ENCODE measurements at places on chromosomes 2 and 18.

DNA sequence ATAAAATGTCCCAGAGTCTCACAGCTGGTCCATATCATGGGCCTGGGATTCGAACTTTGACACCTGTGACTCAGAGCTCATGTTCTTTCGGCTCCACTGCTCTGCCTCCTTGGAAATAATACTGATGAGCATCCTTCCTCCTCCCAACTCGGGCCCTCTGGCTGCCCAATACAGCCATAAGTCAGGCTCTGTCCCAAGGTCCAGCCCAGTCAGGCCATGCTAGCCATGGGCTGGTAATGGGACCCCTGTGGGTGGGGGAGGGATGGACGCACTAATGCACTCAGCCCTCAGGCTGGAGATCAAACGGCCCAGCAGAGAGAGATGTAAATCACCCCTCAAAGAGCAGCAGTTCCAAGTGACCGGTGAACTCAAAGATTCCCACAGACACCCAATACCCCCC, 61.1 kb downstream of the DDX1 start:
- DNase-seq = no peak

DNA sequence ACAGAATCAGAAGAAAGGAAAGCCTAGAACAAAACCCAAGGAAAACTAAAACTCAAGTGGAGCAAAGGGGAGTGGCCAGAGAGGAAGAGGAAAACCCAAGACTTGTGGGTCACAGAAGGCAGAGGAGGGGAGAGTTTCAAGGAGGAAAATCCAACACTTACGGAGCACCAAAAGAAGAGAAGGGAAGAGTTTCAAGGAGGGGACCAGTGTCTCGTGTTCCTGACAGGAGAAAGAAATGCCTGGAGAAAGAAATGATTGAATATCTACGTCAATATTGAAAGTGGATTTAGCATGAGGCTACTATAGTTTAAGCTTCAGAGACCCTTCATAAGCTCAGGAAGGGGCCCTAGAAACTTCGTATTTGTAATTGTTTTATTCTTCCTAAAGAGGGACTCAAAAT, 1.4 kb upstream of the MFSD6 start:
- DNase-seq = no peak

DNA sequence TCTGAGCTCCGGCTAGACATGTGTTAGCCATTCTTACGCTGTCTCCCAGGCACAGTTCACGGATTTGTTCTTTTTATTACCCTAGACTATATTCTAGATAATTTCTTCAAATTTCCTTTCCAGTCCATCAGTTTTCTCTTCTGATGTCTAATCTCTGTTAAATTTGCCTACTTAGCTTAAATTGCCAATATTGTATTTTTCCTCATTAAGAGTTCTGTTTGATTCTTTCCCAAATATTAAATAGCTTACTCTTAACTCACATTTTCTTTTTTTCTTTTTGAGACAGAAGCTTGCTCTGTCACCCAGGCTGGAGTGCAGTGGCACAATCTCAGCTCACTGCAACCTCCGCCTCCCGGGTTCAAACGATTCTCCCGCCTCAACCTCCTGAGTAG, 21.2 kb downstream of the CROCC2 start:
- no peak for DNase-seq

- no peak for DNase-seq
Measured at GRCh38 chr2:237161189-237161588, 75.5 kb downstream of the COPS8 start.

- no peak for DNase-seq
Measured at GRCh38 chr2:14524803-14525080, 107.8 kb upstream of the LRATD1 start.

DNA sequence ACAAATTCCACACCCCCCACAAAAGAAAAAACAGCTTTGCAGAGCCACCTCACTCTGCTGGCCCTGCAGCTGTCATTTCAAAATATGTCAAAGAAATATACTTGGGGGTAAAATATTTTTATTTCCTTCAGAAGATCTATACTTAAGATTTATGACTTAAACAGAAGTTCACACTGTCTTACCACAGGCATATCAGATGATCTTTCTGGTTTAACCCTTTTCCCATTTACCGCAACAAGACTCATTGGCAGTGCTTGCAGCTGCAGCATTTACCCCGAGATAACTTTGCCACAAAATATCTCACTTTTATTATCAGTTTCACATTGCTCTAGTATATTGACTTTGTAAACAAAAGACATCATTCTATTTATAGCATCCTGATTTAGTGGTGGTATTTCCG, 21.6 kb upstream of the SLC35G4 start:
- no peak for DNase-seq

- DNase-seq = no peak
Measured at GRCh38 chr2:127650785-127651380, 4.9 kb downstream of the GPR17 start.

GRCh38 chr18:42412281-42412680, 457.2 kb downstream of the PIK3C3 start:
- no peak for DNase-seq

GRCh38 chr2:290090-290722, 2.3 kb upstream of the ALKAL2 start:
- no peak for DNase-seq

DNA sequence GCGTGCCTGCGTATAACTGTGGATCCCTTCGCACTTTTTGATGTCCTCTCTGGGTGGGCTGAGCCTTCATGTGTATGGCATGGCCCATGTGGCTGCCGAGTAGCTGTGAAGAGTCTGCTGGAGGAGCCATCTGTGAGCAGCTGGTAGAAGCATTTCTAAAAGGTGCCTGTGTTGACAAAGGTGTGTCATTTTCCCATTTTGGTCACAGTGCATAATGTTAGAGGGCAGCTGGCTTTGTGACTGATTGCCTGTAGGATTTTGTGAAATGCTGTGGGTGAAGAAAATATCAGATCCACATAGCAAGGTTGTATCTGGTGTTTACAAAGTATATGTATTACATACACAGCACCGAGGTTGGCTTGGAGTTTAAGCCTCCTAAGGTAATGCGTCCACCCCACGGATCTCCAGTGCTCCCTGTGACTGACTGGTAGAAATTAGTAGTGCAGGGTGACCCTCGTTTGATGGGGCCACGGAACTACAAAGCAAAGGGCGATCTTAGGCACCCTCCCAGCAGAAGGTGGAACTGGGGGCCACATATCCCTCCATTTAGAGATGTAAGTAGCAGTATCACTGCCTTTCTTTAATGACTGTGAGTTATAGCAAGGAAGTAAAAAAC, 16.5 kb downstream of the GATA6 start:
- DNase-seq = no peak

GRCh38 chr2:232504438-232504837, 15.8 kb upstream of the PRSS56 start:
- DNase-seq = no peak
